ENCODE measurements at places on chromosomes 16 and 17.

- H3K27me3 ChIP-seq: no peaks in the 10 kb centered on the region
- DNase-seq: peak; percentile 59
- H3K4me1 ChIP-seq: peaks cover 18% of the 10 kb centered on the region
- H3K36me3 ChIP-seq: peaks cover 6% of the 10 kb centered on the region
- H3K4me3 ChIP-seq: no peak overlapping the region
These were observed 71.8 kb downstream of the PRKCA start for GRCh38 chr17:66373944-66374817.

DNA sequence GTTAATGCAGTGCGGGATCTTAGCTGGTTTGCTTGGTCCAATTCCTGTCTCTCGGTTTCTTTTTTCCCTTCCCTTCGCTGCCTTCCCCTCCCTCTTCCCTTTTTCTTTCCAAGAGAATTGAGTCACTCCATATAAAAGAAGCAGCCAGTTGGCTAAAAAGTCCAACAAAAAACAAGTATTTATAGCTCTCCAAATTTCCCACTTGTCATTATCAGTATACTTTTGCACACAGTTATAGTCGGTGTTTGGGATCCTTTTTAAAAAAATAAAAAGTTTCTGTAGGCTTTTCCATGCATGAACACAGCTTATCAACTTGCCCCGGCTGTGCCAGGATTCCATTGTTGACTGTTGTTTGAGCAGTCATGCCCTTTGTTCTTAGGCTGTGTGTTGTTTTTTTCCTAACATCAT is 24.9 kb downstream of the HMOX2 start:
- no peak overlapping the region for H3K4me3 ChIP-seq
- H3K27me3 ChIP-seq: no peaks in the 10 kb centered on the region
- DNase-seq: no peak
- H3K36me3 ChIP-seq: peaks cover 14% of the 10 kb centered on the region
- H3K4me1 ChIP-seq: peaks cover 50% of the 10 kb centered on the region
- peak overlapping the region; percentile 68 for H3K27ac ChIP-seq

GRCh38 chr17:8402921-8403536 is 5.4 kb upstream of the RNF222 start:
- peaks cover 32% of the 10 kb centered on the region for H3K27me3 ChIP-seq
- H3K36me3 ChIP-seq: peaks cover 6% of the 10 kb centered on the region
- H3K4me1 ChIP-seq: no peaks in the 10 kb centered on the region
- H3K4me3 ChIP-seq: no peak overlapping the region
- DNase-seq: no peak

DNA sequence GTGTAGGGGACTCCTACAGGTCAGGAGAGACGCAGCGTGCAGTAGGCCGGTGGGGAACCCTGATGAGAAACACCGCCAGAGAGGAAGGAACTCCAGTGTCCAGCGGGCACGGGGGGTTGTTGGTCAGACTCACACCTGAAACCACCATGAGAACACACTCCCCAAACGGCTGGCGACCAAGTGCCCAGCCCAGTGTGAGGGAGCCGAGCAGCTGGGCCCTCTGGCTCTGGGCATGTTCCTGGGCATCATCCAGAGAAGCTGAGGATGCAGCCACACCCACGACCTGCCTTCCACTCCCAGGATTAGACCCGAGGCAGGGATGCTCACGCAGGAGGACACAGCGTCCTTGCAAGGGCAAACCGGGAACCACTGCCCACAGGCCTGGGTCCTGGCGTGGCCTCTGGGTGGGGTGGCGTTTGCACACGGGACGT is 108.3 kb upstream of the ZNF750 start:
- no peak overlapping the region for H3K4me3 ChIP-seq
- DNase-seq: no peak
- H3K4me1 ChIP-seq: peaks cover 2% of the 10 kb centered on the region
- H3K27ac ChIP-seq: no peak overlapping the region
- H3K36me3 ChIP-seq: peaks cover 12% of the 10 kb centered on the region

DNA sequence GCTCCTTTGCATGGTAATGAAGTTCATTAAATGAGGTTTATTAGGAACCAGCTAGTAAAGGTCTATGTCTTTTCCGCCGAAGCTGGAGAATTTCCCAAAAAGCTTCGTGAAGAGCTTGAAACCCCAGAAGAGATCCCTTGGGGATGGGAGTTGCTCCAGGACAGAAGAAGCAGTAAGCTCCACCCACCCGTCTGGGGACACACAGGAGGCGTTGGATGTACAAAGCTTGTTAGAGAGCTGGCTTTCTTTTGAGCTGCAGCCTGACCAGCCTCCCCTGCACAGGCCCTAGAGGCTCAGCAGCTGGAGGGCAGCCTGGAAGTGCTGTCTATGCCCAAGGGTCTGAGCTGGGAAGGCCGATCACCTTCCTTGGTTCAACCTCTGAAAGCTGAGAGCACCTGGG is 147.4 kb upstream of the SDK2 start:
- H3K36me3 ChIP-seq: no peaks in the 10 kb centered on the region
- no peak for DNase-seq
- no peak overlapping the region for H3K27ac ChIP-seq
- H3K27me3 ChIP-seq: peaks cover 59% of the 10 kb centered on the region

- DNase-seq: no peak
- H3K4me1 ChIP-seq: no peaks in the 10 kb centered on the region
- H3K27ac ChIP-seq: no peak overlapping the region
These were observed 17.0 kb downstream of the MGAT5B start for GRCh38 chr17:76884995-76885893.

- H3K4me3 ChIP-seq: peak overlapping the region; percentile 78
- H3K4me1 ChIP-seq: peaks cover 73% of the 10 kb centered on the region
- no peaks in the 10 kb centered on the region for H3K27me3 ChIP-seq
- peak; percentile 78 for DNase-seq
These were observed 129.5 kb downstream of the ANKRD11 start for GRCh38 chr16:89360760-89361435.

GRCh38 chr16:31181102-31181830 is 1.3 kb downstream of the FUS start:
- H3K4me3 ChIP-seq: peak overlapping the region; percentile 99
- H3K36me3 ChIP-seq: peaks cover 80% of the 10 kb centered on the region
- H3K27ac ChIP-seq: peak overlapping the region; percentile 99
- no peak for DNase-seq

DNA sequence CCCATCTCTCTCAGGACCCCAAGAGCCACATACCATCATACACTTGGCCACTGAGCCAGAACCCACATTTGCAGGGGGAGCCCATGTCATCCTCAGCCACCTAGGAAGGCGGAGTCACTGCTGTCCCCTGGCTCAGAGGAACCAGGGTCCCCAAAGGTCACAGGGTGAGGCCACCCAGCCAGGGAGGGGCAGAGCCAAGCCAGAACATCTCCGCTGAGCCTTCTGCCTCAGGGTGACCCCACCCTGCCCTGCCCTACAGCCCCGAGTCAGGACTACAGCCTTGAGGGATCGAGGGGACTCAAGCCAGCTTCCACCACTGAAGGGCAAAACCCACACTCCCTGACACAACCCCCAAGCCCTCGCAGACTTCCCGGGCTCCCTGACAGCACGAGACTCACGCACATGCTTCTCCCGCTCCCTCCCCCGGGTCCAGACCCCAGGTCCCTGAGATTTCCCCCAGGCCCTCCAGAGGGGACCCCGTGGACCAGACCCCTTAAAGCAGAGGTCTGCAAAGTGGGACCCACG is 17.4 kb downstream of the PIEZO1 start:
- H3K27me3 ChIP-seq: no peaks in the 10 kb centered on the region
- peaks cover 37% of the 10 kb centered on the region for H3K4me1 ChIP-seq
- H3K36me3 ChIP-seq: peaks cover 10% of the 10 kb centered on the region
- DNase-seq: no peak
- H3K4me3 ChIP-seq: peak overlapping the region; percentile 50

DNA sequence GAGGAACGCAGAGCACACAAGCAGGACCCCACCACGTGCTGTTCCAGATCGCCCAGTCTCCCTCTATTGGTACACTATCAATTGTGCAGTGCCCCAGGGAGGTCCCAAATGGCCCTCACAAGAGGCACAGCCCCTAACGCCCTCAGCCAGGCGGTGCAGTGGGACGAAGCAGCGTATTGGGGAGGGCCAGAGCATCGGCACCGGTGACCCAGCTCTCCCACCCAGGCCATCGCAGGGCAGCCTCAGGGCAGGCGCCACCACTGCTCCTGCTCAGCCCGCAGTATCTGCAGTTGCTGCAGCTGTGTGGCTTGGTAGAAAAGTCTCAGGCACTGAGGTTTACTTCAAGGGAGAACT is 5.9 kb upstream of the FAAP100 start:
- no peaks in the 10 kb centered on the region for H3K27me3 ChIP-seq
- no peak overlapping the region for H3K4me3 ChIP-seq
- peak overlapping the region; percentile 53 for H3K27ac ChIP-seq
- DNase-seq: no peak
- H3K36me3 ChIP-seq: peaks cover 44% of the 10 kb centered on the region
- peaks cover 10% of the 10 kb centered on the region for H3K4me1 ChIP-seq

All from effector memory CD8-positive, alpha-beta T cell (primary cell).